Left renal pelvis (tissue), 4 donors: ENCODE measurements at places on chromosomes 13 and 19.

DNA sequence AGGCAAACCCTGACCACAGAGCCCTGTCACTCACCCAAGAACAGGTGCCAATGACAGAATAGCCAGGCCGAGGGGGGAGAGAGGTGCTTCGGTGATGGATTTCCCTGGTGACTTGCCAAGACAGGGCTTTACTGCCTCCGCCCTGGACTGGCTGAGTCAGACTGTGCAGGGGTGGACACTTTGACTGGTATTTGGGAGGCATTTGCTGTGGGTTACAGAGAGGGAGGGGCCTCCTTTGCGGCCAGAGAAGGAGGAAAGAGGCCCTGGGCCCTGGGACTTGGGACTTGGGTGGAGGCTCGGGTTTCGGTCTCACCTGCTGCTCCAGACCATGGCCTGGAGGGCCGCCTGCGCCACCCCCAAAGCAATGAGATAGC lies 4.6 kb upstream of the EPS8L1 start:
- DNase-seq = no peak

DNA sequence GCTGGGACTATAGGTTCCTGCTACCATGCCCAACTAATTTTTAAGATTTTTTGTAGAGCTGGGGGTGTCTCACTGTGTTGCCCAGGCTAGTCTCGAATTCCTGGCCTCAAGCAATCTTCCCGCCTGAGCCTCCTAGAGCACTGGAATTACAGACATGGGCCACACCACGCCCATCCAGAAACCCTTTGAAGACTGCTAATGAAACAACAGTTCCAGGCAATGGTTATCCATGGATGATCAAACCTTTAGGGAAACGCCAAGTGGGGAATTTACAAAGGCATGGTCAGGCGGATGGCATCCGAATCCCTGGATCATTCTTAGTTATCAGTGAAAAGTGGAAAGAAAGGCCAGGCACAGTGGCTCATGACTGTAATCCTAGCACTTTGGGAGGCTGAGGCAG lies 16.9 kb upstream of the DNMT1 start:
- no peak for DNase-seq

DNA sequence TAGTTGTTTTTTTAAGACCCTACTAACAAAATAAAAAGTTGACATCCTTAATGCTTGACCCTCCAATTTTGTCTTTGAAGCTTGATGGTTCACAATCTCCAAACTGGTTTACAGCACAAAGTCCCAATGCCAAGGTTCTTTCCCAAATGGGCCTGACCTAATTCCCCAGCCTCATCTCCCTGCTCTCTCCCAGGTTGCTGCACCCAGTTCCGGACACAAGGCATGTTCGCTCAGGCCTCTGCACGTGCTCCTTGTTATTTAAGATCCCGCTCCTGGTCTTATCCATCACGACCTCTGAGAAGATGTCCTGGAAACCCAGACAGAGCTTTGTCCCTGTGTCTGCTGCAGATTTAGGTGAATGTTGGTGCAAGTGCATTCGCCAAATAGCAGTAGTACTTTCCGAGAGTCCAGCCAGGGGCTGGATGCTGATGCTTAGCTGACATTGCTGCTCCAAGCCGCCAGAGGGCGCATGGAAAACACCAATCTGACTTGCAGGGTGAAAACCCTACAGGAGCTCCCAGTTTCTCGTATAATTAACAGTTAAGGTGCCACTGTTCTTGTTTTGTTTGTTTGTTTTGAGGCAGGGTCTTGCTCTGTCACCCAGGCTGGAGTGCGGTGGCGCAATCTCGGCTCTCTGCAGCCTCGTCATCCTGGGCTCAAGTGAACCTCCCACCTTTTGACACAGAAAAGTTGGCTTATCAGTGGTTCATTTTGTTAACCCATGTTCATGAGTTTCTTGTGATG lies 18.5 kb downstream of the LYPD3 start:
- DNase-seq = peak; percentile 62

DNA sequence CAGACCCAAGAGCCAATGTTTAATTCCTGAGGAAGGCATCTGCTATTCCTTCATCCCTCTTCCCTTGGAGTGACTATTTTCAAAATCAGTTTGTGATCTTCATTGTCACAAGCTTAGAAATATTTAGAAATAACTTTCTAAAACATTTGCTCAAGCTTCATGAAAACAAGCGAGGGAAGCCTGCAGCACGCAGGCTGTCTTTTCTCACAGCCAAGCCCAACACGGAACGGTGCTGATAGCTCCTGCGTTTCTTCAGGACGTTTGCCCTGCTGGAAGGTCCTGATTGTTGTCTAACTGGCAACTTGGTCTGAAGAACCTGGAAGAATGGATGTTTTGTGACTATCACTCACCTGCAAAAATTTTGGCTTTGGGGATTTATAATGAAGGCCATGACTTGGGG lies 152.5 kb downstream of the FGF9 start:
- no peak for DNase-seq

GRCh38 chr13:98200211-98200878 lies 23.3 kb upstream of the RNF113B start:
- no peak for DNase-seq

DNA sequence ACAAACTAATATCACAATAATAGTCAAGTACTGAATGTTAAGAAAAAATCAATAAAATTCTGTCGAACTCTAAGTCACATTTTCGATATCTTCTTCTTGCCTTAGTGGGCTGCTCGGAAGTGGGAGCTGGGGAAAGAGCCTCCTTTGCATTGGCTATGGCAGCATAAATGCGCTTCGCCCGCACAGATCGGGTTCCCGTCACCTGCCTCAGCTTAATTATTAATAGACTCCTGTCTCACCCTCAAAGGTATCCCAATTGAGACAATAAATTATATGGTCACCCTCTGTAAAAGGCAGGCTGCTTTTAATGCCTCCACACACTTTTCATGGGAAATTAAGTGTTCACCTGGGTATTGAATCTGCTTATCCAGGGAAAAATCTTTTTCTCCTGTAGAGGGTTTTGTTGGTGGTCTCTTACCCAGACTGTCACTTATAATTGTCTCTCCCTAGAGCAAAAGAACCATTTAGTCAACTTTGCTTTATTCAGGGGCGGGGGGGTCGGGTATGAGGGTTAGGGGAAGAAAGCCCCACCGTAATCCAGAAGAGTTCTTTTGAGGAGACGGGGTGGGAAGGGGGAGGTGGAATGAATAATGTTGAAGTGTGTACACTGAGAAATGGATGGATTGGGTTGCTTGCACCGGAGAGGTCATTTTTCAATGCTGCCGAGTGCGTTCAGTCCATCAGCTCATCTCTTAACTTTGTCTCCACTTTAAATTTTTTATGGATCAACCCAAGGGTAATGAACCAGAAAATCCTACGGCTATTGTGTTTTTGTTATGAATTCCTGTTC lies 682.6 kb upstream of the SGCG start:
- no peak for DNase-seq

- DNase-seq = peak; percentile 79
These were observed at the start of gene GTF3A for GRCh38 chr13:27424246-27425157. Gene GTF3A, plus strand, starts transcription at chr13:27424619.

DNA sequence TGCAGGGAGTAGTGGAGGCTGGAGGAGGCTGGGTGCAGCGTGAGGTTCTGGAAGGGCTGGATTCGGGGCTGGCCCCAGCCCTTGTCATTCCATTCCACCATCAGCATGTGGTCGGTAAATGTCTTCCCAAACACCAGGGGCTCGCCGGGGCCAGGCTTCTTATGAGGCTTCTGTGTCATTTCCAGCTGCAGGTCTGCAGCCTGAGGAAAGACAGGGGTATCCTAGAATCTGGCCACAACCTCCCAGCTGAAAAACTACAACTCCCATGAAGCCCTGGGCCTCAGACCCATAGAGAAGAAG lies 4.4 kb downstream of the BCAT2 start:
- no peak for DNase-seq

- no peak for DNase-seq
These were observed 59.7 kb upstream of the TNFRSF19 start for GRCh38 chr13:23510544-23510916.
